IMR-90 (cell line): ENCODE measurements at places on chromosomes 3 and 15. TPM values are rescaled to one million over a fixed set of nuclear protein-coding genes. Genes with fewer than 3 reads are reported as not detected.
A peak's percentile ranks its signal among the peaks of the same experiment; 100 is the strongest.

GRCh38 chr15:45829336-45830153 lies 194.7 kb downstream of the SQOR start:
- DNase-seq: no peak

LIPH gene
- total RNA-seq: 0.28 and 0.36 TPM in 2 replicates

GRCh38 chr3:117019082-117019713 lies 309.6 kb downstream of the TUSC7 start:
- peak; percentile 76 for DNase-seq

GRCh38 chr3:150118219-150118618 lies 147.5 kb upstream of the PFN2 start:
- DNase-seq: no peak

GRCh38 chr15:78641102-78641748 lies at the start of gene CHRNB4:
TSS of gene CHRNB4 (minus strand) at chr15:78641210. CDS start at chr15:78641133, 77 bp downstream.
- no peak for DNase-seq
